ENCODE measurements at places on chromosomes 1 and 21.

GRCh38 chr1:84960371-84960770 is 36.5 kb downstream of the MCOLN2 start:
- DNase-seq = no peak

DNA sequence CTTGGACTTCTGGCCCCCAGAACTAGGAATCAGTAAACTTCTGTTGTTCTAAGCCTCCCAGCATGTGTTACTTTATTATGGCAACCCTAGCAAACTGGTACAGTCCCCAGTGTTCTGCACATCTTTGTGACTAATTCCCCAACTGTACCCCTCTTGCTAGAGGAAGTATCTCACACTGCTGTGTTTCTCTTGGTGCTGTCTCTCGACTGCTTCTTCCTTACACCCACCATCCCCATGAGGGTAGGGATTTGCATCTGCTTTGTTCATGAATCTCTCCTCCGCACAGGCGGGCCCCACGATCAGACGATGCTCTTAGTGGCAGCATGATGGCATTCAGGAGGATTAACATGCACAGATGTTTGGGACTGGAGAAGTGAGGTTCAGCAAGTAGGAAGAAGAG is 46.7 kb downstream of the CLIC6 start:
- DNase-seq = no peak

DNA sequence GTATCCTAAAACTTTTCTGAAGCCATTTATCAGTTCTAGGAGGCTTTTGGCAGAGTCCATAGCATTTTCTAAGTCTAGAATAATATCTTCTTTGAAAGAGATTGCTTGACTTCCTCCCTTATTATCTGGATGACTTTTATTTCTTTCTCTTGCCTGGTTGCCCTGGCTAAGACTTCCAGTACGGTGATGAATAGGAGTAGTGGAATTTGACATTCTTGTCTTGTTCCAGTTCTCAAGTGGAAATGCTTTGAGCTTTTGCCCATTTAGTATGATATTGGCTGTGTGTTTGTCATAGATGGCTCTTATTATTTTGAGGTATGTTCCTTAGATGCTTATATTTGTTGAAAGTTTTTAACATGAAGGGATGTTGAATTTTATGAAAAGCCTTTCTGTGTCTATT is 1647.9 kb downstream of the PLA2G4A start:
- no peak for DNase-seq

- DNase-seq = no peak
These were observed 605.5 kb downstream of the KIF26B start for GRCh38 chr1:245760301-245760700.

- DNase-seq = no peak
These were observed 312.8 kb downstream of the HLX start for GRCh38 chr1:221192055-221192454.

- DNase-seq = no peak
These were observed 126.2 kb downstream of the SIK1 start for GRCh38 chr21:43300496-43301408.

DNA sequence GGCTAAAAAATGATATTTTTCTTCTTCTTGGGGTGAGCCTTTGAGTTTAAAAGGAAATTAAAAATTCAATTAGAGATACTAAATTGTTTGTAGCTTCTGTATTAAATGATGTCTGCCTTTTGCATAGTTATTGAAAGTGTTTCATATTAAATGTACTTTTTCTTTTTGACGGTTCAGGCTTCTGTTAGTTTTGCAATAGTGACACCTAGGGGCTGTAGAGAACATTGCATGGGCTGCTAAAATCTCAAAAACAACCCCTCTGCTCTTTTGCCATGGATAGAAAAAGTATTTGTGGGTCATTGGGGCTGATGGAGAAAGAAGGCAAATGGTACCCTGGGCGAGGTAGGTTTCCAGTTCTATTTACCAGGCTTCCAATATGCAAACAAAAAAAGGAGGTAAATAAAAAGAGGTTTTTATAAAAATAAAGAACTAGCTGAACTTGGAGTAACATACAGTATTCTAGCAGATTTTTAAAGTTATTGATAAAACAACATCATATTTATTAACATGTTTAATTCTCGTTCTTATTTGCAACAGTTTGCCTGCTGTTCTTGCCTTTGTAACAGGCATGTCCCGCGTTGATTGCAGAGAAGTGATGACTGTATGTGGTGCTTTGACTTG is 115.4 kb upstream of the HOOK1 start:
- no peak for DNase-seq

- no peak for DNase-seq
These were observed 98.2 kb downstream of the DMRTB1 start for GRCh38 chr1:53557369-53557768.

- DNase-seq = no peak
These were observed 344.5 kb downstream of the PDE4B start for GRCh38 chr1:66137235-66137634.

DNA sequence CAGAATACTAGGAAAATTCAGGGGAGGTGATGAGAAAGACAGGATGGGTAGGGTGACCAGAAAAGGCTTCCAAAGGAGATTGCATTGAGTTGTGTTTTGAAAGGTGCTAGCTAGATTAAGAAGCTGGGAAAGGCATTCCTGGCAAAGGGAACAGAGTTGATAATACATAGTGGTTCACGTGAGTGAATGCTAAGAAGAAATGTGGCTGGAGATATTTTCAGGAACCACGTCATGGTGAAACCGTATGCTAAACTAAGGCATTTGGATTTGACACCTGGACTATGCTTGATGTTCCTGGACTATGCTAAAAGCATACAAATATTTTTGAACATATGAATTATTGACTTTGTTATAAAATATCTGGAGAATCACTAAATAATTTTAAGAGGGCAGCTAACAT is 14.7 kb downstream of the CCDC30 start:
- DNase-seq = no peak

- no peak for DNase-seq
These were observed 75.7 kb downstream of the ARHGEF10L start for GRCh38 chr1:17615157-17615556.

GRCh38 chr1:183882335-183883167 is 77.6 kb downstream of the RGL1 start:
- no peak for DNase-seq

DNA sequence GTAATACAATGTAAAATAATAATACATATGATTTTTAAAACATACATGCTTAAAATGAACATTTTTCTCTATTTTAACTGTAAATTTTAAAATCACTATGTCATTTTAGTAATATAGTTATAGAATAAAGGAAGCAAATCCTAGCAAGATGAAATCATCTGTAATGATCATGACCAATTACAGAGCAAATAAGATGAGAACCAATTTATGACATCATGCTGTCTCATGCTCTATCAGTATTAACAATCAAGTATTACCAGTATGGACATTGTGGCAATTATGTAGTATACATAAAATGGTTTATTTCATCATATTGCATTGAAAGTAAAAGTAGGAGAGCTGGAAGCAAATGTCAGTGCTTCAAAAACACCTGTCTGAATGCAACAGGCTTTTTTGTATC is 255.0 kb downstream of the VAV3 start:
- DNase-seq = no peak

GRCh38 chr1:84736445-84736844 is 46.2 kb upstream of the SSX2IP start:
- DNase-seq = no peak

DNA sequence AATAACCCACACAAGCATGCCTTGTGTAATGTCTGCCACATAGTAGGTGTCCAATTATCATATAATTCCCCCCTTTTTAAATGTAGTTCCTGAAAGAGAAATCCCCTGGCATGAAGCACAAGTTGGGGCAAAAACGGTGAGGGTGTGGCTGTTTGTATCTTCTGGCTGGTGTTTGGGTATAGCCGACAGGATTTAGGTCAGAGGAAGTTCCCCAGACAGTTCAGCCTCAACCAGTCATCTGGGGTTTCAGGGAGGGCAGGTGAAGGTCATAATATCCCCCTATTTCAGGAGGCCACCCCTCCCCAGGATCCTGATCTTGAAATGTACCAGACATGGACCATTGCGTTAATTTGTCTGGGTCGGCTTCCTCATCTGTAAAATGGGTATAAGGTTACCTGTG is 29.1 kb upstream of the JUN start:
- peak; percentile 59 for DNase-seq

- no peak for DNase-seq
These were observed 117.7 kb upstream of the SGIP1 start for GRCh38 chr1:66416295-66416694.

GRCh38 chr21:33402001-33402979 is 923 bp upstream of the IFNGR2 start:
- no peak for DNase-seq

DNA sequence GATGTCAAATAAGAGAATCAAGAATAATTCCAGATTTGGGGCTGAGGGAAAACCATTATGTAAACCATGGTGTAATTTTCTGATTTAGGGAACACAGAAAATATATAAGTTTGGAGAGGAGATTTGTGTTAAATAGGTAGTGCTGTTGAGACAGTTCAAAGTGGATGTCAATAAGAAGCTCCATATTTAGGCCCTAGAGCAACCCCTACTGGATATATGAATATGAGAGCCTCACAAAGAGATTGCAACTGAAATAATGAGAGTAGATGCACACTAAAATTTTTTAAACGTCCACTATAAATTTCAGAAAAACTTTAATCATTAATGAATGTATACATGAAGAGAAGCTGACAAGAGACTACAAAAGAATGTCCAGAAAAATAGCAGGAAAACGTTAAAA is 1447.8 kb upstream of the PRMT6 start:
- DNase-seq = no peak

DNA sequence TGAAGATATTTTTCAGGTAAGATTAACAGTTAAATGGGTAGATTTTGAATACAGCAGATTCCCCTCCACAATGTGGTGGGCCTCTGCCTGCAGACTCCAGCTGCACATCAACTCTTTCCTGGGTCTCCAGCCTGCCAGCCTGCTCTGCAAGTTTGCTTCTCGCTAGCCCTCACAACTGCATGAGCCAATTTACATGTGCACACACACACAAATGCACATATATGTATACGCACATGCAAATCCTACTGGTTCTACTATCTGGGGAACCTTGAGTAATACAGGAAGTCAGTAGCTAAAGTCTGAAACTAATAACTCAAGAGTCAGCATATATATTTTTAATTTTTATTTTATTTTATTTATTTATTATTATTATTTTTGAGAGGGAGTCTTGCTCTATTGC is 34.8 kb upstream of the QSOX1 start:
- no peak for DNase-seq

GRCh38 chr1:169105434-169106094 is 926 bp upstream of the ATP1B1 start:
- DNase-seq = no peak

DNA sequence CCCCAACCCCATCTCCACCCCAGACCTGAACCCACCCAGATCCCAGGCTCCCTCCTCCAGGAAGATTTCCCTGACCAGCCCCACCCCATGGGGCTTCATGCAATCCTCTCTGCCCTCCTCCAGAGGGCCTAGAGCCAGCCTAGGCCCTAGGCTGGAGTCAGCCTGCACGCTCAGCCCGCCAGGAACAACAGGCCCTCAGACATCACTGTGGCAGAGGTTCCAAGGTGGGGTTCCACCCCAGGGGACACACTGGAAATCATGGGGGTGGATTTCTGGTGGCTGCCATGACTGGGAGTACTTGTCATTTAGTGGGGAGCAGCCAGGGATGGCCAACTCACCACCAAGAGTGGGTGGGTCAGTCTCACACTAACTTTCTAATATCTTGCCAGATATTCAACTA is 122.0 kb downstream of the GLIS1 start:
- no peak for DNase-seq

GRCh38 chr1:97119260-97120158 is 397.9 kb downstream of the PTBP2 start:
- DNase-seq = no peak

DNA sequence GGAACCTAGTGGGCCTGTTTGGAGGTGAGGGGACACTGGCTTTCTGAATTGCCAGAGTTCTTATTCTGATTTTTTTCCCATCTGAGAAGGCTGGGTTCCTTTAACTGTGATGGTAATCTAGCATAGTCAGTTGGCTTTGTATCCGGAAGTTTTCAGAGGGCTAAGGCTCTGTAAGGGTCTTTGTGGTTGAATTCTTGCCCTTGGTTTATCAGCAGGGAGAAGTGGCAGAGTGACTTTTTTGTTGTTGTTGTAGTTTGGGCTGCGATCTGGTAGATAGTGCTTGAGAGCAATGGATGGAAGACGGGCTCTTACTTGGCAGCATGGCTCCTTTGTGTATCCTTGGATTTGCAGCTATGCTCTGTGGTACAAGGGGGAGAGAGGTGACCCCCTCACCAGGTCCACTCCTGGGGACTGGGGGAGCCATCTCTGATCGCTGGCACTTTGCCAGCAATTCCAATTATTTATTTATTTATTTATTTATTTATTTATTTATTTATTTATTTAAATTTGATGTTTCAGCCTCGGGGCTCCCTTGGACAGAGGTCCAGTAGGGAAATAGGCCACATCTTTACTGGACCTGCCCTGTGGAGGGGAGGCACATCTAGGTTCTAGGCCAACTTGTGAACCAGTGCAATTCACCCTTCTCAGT is 18.5 kb downstream of the TCP10L start:
- DNase-seq = no peak

DNA sequence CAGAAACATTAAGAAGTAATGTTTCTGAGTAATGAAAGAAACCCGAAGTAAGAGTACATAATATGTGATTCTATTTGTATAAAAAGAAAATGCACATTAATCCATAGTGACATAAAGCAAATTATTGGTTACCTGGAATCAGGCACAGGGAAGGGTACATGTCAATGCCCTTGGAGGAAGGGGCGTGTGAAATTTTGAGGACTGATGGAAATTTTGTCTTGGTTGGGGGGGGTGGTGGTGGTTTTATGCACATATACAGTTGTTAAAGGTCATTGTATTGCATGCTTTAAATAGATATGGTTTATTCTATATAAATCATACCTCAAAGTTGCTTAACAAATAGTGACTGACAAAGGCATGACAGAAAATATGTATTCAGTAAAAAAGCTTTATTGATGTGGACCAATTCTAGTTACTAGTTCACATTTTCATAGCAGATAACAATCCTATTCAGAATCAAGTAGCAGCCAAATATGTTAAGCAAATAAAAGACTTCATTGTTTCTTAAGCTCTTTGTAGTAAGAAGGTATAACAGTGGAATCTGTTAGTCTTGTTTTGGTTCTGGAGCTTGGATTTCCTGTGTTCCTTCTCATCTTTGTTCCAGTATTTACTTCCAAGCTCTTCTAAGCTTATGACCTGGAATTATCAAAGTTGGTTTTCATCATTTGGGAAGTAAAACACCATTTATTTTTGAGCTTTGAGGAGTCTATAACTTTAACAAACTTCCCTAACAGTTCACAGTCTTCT is 15.1 kb downstream of the BACH1 start:
- DNase-seq = no peak

DNA sequence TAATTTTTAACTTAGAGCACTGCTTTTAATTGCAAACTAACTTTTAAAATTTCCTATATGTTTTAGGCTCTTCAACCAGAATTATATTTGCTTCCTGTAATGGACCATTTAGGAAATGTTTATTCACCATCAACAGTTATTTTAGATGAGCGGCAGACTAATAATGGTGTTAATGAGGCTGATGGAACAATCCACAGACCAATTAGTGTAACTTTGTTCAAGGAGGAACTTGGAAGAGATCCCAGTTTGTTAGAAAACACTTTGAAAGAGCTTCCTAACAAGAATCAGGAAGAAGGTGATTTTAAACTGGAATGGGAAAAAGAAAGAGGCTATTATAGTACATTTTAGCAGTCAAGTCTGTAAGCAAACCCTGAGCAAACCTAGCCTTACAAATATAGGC is 19.4 kb upstream of the GNG5 start:
- DNase-seq = no peak

GRCh38 chr21:33015096-33015495 is 10.6 kb upstream of the OLIG2 start:
- no peak for DNase-seq

Data from CD8-positive, alpha-beta memory T cell (primary cell).